ENCODE measurements at places on chromosomes 4 and X.

DNA sequence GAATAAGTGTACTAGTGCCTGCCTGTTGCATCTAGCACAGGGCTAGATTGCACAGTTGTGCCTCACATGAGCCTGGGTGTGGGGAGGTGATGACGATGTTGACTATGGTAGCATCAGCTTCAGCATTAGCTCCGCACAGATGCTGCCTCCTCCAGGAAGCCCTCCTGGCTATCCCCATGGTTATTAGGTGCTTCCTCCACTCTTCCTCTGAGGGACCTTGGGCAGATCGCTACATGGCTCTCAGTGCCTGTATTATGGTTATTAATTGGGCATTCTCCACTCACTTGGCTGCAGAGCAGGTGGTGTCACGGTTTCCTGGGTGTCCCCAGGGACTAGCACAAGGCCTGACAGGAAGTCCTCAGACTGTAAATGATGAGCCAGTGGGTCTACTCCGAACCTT, 325.6 kb downstream of the ARHGAP10 start:
- DNase-seq, result no peak

DNA sequence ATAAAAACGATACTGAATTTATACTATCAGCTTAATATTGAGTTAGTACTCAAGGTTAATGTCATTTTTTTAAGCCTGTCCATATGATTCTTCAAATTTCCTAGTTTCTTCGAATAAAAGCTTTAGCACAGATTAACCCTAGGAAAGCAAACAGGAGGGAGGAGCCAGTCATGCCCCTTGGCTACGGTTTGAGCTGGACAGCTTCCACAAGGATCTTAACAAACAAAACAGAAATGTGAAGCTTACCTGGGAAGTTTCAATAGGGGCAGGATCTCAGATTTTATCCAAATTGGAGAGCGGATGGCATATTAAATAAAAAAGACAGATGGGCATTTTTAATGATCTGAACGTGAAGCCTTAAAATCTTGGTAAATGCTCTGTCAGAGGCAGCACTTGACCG, 2.3 kb downstream of the NWD2 start:
- no peak for DNase-seq

DNA sequence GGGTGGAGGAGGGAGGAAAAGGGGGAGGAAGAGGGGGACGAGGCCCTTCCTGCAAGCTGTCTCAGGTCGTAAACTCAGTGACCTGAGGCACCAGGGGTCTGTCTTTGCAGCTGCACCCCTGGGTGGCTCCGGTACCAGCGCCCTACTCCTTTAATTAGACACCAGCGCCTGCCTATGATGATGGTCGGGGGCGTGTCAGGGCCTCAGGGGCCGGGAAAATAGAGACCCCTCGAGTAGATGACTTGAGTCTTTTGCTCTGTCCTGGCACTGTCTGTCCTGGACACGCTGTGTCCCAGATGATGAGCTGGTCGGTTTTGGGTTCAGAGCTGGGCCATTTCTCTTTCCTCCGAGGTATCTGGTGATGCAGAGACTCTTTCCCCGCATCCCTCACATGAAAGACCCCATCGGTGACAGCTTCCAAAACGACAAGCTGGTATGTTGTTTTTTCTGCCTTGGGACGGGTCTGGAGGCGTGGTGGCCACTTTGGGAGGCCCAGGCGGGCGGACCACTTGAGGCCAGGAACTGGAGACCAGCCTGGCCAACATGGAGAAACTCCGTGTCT, 11.2 kb downstream of the SLC25A6 start:
- no peak for DNase-seq

GRCh38 chrX:150211988-150212387, 151.1 kb upstream of the MAMLD1 start:
- DNase-seq, result no peak

DNA sequence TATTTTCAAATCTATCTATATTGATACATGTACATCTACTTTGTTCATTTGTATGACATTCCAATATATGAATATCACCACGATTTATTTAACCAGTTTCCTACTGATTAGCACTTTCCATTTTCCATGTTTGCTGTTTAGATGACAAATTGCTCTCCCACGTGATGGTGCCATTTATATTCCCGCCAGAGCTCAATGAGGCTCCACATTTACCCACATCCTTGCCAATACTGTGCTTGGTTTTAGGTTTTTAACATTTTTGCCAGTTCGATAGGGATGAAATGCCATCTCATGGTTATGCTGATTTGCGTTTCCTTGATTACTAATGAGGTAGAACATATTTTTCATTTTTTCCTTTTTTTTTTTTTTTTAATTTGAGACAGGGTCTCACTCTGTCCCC, 86.7 kb upstream of the TRIM2 start:
- no peak for DNase-seq

DNA sequence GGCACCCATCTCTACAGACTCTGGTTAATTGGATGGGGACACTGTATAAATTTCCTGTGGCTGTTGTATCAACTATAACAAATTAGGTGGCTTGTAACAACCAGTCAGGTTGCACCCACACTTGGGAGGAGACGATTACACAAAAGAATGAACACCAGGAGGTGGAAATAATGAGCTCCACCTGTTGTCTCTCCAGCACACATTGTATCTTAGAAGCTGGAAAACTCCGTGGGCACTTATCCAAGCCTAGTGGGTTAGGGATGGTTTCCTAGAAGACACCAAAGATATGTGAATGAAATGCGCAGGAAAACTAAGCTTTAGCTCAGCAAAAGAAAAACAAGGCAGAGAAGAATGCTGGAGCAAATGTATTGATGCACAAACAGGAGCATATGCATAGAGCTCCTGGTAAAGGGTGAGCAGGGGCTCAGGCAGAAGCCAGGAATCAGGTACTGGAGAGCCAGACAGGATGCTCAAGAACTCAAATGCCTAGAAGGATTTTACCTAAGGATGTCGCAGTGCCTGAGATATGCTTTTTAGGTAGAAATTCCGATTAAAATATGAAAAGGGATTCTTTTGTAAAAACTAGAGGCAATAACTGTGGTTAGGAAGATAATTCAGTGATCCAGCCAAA, 111.7 kb downstream of the GALNTL6 start:
- no peak for DNase-seq

- DNase-seq, result no peak
Measured at GRCh38 chr4:3371033-3372001, 70.5 kb upstream of the HGFAC start.

DNA sequence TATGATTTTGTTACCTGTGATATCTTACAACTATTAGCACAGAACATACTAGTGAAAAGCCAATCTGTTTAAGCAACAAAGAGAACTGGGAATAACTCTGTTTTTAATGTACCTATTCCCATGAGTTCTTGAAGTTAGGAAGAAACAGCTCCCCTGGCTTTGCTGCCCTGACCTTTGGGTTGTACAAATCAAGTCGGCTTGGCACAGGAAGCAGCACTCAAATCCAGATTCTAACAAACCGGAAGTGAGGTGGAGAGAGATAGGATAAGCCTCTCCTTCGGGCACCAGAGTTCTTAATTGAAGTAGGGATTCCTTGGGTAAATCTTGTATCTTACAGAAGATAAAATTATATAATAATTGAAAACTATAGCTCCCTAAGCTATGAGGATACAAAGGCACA, 144.8 kb upstream of the CPEB2 start:
- DNase-seq, result no peak

GRCh38 chr4:120680647-120681228, 241.8 kb downstream of the PRDM5 start:
- DNase-seq, result no peak

DNA sequence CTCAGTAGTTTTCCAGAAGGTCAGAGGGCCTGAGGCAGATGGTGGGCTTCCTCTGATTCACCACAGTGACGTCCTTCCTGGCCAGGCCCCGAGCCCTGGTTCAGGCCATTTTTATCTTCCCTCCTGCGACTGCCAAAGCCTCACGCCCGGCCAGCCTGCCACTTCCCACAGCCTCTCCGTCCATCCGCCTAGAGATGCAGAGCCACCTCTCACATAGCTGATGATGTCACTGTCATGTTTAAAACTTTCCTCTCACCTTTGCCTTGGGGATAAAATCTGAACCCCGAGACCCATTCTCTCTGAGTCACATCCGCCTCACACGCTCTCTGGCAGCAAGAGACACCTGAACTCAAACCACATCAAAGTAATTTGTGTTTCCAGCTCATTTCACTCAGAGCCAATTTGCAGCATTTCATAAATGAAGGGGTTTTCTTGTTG, 175.3 kb downstream of the QDPR start:
- no peak for DNase-seq

DNA sequence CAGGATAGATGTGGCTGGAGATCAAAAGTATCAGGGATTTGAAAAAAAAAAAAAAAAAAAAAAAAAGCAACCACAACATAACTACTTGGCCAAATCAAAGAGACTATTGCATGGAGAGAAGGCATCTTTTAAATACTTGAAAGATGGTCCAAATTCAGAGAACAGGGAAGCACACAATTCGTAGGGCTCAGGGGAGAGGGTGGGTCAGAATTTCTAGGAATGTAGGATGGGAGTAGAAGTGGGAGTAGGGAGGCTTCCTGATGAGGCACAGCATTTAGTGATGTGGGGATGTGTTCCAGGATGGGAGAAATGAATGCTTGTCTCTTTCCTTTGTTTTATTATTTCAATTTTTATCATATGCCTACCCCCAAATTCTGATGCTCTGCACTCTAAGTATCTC, 36.3 kb downstream of the RTL3 start:
- peak; percentile 53 for DNase-seq

DNA sequence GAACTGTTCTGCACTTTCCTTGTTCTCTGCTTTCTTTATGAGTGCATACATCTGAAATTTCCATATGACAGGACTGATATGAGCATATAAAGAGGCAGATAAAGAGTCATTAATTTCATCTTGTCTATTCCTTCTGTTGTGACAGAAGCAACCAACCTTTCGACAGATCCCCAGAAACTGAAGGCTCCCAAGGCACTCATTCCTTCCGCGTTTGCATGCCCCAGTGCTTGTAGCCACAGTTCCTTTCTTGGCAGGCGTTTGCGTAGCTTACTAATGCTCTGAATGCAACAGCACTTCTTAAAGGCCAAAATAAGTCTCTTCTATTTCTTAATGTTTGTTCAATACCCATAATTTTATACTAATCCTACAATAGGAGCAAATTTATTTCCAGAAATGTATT, 94.0 kb upstream of the TBL1X start:
- DNase-seq, result no peak

DNA sequence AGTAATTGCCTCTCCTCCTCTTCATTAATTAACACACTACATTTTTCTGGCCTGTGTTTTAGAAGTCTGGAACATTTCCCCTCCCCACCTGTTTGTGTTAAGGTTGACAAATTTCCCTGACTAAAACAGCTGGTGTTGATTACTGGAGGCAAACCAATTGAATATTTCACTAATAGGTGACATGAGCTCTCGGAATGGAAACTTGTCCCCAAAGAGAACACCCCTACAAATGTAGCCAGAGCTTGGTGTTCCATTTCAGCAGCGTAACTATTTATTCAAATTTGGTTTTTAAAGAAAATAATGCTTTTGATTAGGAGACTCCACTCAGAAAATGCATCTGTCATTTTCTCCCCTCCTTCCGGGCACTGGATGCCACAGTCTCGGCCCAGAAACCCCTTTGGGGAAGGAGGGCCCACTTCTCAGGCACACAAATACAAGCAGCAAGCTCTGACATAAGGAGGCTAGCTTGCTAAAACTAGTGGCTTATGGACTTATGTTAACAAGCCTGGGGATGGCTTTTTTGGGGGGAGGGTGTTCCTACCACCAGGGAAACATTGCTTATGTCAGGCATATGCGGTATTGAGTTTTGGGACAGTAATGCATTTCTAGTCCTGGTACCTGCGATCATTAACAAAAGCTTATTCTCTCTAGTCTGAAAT, 2.2 kb downstream of the RNF150 start:
- no peak for DNase-seq

DNA sequence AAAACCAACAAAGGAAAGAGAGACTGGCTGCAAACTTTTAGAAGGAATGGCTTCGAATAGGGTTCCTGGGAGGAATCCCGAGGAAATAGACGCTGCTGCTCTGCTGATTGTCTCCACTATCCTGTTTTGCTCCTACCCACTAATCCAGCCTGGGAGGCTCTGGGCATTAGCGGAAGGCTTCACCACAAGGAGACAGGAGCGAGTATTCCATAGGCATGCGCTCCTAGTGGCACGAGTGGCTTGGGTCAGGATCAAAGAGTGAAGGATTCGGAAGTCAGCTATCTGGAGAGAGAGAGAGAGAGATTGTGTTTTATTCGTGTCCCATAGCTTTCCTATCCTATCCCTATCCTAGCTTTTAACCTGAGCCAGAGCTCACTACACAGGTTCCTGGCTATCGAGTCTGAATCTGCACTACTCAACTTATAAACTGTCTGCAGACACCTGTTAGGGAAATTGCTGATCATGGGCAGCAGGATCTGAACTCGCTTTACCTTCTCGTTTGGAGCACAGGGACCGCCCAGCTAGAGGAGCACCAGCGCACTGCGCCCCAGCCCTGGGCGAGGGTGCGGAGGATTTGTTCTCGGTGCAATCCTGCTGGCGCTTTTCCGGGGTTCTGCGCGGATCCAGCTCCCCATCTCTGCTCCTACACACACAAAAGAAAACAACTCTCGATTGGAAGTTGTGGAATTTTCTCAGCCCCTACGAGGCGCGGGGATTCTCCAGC, 740 bp upstream of the NPY2R start:
- peak; percentile 40 for DNase-seq

DNA sequence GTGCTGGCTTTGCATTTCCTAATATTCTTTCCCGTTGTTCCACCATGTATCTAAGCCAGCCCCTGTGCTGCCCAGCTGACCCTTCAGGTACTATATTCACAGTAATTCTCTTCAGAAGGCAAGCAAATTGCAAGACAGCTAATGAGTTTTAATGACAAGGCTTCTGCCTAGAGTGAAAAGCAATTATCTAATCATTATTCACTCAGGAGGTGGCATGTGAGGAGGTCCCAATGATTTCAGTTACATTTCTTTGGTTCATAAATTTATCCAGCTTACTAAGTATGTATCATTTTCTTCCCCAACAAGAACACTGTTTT, 123.0 kb downstream of the RASGEF1B start:
- no peak for DNase-seq

DNA sequence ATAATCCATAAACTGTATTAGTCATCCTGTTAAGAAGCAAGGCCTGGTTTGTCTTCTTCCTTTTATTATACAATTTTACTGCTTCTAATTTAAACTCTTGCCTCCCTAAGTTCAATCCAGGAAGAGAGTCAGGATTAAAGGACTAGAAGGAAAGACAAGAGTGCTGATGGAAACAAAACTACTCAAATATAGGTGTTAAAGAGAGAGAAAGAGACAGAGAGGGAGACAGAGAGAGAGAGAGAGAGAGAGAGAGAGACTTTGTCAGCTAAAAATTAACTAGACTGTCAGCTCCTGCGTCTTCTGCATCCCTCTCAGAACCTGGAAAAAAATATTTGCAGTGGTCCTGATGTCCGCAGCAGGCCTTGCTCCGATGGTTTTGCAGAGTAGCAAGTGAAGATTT, 13.5 kb upstream of the FGG start:
- DNase-seq, result no peak

- no peak for DNase-seq
Measured at GRCh38 chrX:50407976-50408375, 62.6 kb downstream of the DGKK start.

DNA sequence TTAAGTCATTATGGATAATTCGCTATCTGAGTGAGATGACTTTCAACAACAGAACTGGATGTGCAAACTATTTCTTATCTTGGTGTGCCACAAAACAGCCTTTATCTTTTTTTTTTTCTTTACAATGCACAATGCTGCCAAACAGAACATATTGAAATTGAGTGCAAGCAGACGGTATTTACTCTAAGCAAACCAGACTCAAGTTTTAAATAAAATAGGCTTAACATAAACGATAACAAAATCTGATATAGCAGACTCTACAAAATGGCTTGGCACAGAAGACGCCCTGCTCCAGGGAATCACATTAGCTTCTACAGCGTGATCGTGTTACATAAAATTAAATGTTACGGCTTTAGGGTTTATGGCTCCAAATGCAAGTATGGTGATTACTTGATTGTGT, 9.6 kb upstream of the STK32B start:
- DNase-seq, result peak; percentile 67

Measured in muscle of back (tissue), 13 donors.